GDM1 (cell line): ENCODE measurements at places on chromosomes 2 and 18.

DNA sequence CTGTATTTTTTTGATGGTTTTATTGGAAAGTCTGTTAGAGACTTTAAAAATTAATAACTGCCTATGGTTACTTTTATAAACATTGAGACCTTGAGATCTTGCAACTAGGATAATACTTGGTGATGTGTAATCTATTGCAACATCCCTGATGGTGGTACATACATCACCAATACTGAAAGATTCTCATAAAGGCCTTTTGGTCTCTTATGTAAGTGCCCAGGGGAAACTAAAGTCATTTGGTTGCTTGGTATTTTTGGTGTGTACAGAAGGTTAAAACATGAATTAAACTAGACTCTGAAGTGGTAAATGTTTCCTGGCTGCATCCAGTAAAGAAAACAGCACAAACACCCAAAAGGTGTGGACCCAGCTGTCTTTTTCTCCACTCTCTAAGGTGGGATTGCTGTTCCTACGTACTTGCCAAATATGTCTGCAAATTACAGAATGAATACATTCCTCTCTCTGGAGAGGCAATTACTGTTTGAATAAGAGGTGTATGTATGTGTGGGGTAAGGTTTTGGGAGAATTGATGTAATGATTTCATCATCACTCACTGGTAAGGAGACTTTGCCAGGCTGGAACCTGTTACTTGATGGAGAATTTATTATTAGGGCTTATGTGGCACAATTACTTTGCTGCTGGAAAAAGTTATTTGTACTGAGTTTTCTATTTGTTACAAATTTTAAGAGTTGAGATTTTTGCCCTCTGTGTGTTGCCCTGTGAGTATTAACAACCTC is 3.6 kb downstream of the B3GNT2 start:
- no peak for DNase-seq

DNA sequence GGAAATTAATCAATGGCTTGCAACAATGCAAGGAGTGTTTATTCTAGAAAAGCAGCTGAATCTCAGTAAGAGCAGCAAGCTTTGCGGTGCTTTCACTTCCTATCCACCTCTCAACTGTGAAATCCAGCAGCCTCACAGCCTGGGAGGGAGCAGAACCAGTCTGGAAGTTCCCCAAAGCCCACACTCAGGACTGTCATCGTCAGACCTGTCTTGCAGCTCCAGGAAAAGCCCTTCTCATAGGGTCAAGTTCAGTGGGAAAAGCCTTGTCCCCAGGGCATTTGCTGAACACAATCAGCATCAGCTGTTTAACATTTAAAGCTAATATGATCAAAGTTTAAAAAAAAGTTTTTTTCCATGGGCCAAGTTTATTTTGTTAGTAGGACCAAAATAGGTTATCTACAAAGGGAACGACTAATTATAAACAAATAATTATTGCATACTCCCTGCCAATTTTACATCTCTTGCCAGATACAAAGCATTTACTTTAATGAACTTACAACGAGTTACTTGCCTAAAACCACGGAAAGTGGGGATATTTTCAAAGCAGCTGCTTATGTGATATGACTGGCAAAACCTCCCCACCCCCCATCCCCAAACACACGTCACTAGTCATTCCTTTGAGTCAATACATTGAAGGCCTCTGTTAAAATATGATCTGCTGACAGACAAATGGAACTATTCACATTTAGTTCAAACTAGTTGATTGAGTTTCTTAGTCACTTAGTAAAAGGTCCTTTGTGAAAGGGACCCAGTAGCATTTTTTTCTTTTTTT is 36.8 kb downstream of the PARD6G start:
- DNase-seq: no peak

DNA sequence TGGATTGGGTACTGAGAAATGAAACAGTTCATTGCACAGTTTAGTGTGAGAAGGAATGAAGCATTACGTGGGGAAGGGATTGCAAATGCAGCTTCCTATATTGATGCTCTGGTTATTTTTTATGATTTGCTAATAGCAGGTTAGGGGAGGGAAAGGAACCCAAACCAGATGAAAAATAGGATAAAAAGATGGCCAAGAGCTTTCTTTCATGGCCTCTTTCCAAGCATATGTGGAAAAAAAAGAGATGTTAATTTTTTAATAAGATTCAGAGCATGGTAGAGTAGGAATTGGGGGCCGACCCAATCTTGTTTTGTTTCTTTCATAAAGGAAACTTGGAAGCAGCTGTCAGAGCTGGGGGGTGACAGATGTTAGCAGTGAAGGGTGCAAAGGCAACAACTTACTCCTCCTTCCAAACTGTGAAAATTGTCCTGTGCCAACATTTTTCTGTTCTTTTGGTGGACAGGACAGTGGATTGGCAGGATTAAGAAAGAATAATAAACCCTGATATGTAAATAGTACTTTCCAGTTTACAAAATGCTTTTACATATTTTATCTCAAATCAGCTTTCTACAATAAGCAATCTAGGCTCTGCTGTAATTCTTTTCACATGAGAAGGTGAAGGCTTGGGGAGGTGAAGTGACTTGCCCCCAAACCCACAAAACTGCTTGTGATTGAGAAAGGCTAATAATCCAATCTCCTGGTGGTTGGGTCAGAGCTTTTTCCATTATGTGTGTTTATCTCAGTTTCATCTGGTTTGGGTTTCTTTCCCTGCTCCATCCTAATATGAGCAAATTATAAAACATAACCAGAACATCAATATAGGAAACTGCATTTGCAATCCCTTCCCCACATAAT is 270.1 kb downstream of the ETAA1 start:
- no peak for DNase-seq

DNA sequence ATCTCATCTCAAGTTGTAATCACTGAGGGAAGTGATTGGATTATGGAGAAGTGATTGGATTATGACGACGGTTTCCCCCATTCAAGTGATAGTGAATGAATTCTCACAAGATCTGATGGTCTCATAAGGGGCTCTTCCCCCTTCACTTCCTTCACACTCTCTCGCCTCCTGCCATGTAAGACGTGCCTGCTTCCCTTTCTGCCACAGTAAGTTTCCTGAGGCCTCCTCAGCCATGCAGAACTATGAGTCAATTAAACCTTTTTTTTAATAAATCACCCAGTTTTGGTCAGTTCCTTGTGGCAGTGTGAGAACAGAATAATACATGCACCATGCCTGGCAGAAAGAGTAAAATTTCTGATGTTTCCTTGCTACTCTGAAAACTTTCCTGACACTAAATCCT is 36.6 kb downstream of the CEP68 start:
- no peak for DNase-seq
